Skin of body (tissue), 3 donors: ENCODE measurements at places on chromosomes 7 and 10. TPM values are rescaled to one million over a fixed set of nuclear protein-coding genes. Genes with fewer than 3 reads are reported as not detected.

DNA sequence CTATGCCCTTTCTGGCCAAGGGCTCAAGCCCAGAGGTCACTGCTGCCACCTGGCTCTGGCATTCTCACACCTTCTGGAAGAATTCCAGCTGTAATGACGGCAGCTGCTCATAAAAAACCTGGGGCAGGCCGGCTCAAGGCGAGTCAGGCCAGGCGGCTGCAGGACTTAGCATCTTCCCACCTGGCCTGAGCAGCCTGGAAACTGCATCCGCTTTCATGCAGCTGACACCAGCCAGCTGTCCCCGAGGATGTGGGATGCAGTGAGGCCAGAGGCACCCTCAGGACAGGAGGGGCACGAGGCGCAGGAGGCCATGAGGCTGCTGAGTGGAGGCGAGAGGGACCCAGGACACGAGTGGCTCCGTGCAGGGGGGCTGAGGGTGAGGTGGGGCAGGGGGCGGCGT is 47.5 kb upstream of the ADGRA1 start:
- DNase-seq = no peak

DNA sequence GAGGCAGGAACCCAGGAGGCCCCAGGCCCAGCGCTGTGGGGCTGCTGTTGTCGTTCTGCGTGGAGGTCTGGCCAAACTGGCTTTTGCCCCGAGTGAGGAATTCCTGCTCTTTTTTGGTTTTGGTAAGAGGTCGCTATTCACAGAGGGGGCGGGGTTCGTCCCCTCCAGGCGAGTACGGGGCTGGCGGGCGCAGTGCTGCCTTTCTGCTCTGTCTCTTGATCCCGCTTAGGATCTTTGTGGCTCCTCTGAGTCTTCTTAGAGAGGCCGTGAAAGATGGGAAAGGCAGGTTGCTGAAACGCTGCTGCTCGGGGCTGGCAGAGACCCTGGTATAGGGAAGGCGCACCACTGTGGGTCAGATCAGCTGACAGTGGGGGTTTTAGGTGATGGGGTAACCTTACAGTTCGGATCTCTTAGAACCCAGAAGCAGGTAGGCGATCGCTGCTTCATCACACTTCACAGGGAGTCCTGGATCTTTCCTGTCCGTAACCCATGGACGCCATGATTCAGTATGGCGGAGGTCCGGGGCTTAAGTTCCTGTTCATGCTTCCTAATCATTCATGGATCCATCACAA is 136.7 kb downstream of the KIF20B start:
- DNase-seq = no peak

DNA sequence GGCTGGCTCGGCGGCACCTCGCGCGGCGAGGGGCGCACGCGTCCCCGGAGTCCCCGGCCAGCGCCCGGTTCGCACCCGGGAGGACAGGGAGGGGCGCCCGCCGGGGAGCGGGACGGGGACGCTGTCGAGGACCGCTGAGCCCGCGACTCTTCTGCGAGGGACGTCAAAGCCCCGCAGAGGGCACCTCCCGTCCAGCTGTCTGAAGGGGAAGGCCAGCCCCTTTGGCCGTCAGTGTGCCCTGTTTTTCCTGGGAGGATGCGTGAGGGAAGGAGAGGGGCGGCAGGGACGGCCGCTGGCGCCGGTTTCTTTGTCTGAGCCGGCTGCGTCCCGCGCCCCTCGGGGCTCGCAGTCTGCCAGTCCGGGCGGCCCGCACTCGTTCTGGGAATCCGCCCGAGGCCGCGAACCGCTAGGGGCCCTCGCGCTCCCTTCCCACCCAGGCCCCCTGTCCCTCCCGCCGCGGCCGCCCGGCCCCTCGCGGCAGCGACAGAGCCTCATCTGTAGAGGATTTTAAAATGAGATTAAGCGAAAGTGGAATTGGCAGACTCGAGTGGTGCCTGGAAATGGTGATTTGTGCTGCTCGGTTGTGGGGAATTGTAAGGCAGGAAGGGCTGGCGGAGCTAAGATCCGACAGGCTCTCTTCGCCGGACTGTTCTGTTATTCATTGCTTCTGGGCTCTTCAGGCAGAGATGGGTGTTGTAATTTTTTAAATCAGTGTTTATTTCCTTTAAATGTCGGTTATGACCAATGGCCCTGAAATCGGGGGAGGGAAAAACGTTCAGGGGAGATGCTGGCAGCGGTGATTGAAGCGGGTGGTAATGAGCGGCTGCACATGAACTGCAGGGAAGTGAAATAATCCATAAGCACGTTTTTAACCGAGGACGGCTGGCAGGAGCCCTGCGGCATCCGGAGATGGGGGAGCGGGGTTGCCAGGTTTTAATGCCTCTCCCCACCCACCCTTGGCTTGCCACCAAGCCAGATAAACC is 618 bp upstream of the RELN start:
- no peak for DNase-seq

Gene PKD1L1
- total RNA-seq = 0.30 TPM
